ENCODE measurements at places on chromosomes 6 and 20.

GRCh38 chr6:23301556-23301955 is 732.2 kb downstream of the HDGFL1 start:
- DNase-seq = no peak

DNA sequence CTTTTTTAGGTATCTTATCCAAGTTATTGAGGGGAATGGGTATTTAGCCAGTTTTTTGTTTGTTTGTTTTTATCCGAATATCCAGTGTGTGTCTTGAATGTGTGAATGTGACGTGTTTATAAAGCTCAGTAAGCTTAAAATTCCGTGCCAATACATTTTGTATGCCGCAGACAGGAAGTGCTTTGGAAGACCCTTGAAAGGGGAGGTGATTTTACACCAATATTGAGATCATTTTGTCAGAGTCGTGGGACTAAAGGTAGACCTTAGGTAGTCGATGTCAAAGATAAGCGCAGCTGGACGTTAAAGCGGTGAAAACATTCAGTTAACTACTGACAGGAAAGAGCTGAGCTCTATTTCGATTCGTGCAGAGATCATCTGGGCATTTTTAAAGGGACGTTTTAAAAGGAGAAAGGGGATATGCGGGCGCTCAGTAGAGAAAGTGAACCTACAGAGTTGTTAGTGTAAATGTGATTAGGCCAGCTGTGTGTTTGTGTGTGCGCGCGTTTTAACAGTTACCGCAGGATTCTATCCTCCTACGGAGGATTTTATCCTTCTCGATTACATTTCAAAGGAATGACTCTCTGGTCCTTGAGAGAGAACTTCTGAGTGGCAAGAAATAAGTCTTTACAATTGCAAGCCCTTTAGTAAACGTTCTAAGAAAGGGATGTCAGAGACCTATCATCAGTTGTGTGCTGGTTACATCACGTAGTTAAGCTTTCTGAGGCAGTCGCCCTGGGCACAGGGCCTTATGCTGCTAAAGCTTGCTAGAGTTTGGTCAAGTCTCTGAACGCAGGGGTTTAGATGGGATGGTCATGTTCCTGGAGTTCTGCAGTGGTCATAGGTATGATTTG is 625 bp upstream of the ECHDC1 start:
- DNase-seq = peak; percentile 58

GRCh38 chr6:53439556-53439955 is 90.8 kb upstream of the ELOVL5 start:
- peak; percentile 85 for DNase-seq

DNA sequence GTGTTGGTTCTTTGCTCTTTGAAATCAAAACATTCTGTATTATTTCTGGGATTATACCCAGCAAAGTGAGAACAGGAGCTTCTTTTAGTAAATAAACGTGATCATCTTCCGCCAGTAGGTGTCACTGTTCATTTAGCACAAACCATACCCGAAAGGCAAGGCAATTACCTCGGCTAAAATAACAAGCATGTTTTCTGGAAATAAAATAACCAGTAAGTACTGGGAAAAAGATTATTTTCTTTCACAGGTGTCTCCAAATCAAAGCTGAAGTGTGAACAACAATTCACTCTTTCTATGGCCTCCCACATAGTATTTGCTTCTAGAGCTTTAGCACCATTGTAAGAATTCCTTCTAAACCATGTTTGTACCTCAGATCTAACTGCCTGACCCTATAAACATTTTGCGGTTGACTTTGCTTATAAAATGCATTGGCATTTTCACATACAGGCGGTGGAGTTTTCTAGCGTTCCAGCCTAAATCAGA is 144.6 kb upstream of the AGPAT4 start:
- DNase-seq = peak; percentile 89

GRCh38 chr6:96816301-96816817 is 20.9 kb downstream of the GPR63 start:
- DNase-seq = no peak
